ENCODE measurements at places on chromosomes 1 and 21. TPM values are rescaled to one million over a fixed set of nuclear protein-coding genes. Genes with fewer than 3 reads are reported as not detected.

DNA sequence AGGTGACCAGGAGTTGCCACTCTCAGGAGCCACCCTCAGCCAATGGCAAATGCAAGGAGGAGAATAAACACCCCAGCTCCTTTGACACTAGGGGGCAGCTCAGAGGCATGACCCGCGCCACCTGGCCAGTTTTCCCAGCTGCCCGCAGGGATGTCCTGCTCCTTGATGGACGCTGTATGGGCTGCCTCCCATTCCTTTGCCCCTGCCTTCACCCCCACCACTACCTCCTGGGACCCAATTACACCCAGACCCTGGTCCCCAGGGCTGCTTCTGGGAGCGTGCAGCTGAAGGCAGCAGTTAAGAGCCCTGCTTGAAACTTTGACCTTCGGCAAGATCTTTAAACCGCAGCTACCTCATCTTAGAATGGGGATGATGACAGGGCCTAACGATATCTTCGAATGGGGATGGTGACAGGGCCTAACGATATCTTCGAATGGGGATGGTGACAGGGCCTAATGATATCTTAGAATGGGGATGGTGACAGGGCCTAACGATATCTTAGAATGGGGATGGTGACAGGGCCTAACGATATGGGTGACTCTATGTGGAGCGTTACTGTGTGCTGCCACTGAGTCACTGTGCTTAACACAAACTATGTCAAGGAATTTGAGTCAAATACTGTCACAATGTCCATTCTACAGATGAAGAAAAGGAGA, 163.0 kb upstream of the KAZN start:
- no peaks in the 10 kb centered on the region for H3K27me3 ChIP-seq
- no peaks in the 10 kb centered on the region for H3K36me3 ChIP-seq
- no peak for DNase-seq
- no peak overlapping the region for H3K4me3 ChIP-seq
- H3K27ac ChIP-seq, result no peak overlapping the region
- no peaks in the 10 kb centered on the region for H3K4me1 ChIP-seq

GRCh38 chr1:46618754-46619415, 2.3 kb upstream of the MOB3C start:
- H3K36me3 ChIP-seq, result peaks cover 1% of the 10 kb centered on the region
- peaks cover 50% of the 10 kb centered on the region for H3K4me1 ChIP-seq
- no peak for DNase-seq
- no peak overlapping the region for H3K4me3 ChIP-seq
- peak overlapping the region; percentile 23 for H3K27ac ChIP-seq

DNA sequence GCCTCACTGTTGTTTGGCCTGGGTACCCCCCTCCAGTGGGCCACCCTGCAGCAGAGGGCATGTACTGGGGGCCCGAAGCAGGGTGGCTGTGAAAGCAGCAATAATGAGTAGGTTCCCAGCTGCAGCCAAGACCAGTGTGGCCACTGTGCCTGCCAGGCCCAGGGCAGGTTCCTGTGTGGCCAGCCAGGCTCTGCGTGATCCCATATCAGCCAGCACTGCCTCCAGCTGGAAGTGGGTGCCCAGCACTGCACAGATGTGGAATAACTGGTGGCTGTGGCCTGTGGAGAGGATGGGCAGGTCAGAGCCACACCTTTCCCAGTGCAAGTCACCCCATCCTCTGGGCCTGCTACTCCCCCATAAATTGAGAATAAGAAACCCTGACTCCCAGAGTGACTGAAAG, 2.1 kb downstream of the BGLAP start:
- peaks cover 7% of the 10 kb centered on the region for H3K36me3 ChIP-seq
- DNase-seq, result no peak
- H3K4me3 ChIP-seq, result no peak overlapping the region
- H3K4me1 ChIP-seq, result peaks cover 34% of the 10 kb centered on the region
- no peaks in the 10 kb centered on the region for H3K27me3 ChIP-seq

ZNF683 gene
- 26.6 TPM for total RNA-seq

- H3K36me3 ChIP-seq, result peaks cover 13% of the 10 kb centered on the region
- peaks cover 14% of the 10 kb centered on the region for H3K4me1 ChIP-seq
- H3K4me3 ChIP-seq, result no peak overlapping the region
- no peak for DNase-seq
These were observed 149.1 kb upstream of the HP1BP3 start for GRCh38 chr1:20936216-20936615.
